CD4-positive, alpha-beta T cell treated with Interleukin-15 for 4 hours (primary cell): ENCODE measurements at places on chromosomes 4 and X.
A peak's percentile ranks its signal among the peaks of the same experiment; 100 is the strongest.

DNA sequence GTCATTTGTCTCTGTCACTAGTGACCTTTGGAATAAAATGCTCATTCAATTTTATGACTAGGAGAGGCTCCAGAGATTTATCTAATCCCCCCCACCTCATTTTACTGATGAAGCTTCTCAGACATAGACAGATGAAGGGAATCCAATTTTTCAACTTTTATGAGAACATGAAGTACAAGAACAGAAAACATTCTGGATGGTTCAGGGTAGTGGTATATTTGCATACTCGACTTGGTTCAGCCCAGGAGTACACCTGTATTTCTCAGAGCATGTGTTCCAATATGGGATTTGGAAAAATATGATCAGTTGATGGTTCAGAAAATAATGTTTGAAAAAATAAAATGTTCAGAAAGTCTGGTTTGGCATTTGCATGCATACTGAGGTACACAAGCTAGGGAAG lies 131.4 kb upstream of the GALNT7 start:
- no peak for DNase-seq

DNA sequence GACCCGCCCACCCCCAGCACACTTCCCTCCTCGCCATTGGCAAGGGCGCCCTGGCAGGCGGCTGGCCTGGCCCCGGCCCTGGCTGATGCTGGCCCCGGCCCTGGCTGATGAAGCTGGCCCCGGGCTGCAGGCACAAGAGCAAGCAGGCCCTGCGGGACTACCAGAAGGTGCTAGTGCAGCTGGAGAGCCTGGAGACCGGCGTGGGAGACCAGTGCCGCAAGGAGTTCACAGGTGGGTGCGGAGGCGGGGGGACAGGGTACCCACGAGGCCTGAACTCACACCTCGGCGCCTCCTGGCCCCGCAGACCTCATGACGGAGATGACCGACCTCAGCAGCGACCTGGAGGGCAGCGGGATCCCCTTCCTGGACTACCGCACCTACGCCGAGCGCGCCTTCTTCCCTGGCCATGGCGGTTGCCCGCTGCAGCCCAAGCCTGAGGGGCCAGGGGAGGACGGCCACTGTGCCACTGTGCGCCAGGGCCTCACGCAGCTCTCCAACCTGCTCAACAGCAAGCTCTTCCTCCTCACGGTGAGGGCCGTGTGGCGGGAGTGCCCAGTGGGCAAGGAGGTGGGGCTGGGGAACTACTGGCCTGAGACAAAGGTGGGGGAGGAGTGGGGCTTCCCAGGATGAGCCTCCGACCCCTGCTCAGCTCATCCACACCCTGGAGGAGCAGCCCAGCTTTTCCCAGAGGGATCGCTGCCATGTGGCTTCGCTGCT lies 6.1 kb upstream of the SRPK3 start:
- DNase-seq: no peak

DNA sequence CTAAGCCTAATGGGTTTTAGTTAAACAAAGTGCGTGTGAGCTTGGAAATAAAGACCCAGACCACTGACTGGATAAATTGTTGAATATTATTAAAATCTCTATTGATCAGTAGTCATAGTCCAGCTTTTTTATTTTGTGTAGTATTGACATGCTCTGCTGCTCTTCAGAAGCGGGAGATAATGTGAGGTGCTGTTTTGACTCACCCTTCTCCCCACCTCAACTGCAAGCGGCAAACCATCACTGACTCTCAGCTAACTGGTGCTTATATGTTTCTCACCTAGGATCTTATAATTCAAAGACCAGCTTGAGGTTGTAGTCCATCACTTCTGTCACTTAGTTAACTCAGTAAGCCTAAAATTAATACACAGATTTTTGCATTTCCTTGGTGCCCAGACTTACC lies 72.2 kb downstream of the COMMD8 start:
- no peak for DNase-seq

- peak; percentile 71 for DNase-seq
Observed at GRCh38 chr4:48779095-48779997, 733 bp downstream of the FRYL start.

DNA sequence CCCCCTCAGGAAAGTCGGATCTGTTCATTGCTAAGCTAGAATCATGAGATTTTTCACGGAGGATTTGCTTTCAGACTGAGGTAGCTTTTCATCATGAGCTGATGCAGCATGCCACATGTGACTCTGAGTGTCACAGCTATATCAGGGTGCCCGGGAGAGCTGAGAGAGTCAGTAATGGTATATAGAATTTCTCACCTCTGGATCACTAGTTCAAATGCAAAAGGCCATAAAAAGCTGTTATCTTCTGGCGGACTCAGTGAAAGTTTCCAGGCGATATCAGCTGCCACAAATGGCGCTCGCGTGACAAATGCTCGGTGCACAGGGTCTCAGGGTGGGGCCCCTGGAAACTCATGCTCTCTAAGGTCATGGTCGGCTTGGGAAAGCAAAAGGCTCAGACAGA lies 150.1 kb downstream of the DHX15 start:
- DNase-seq: no peak

GRCh38 chrX:153102418-153102817 lies 30.2 kb downstream of the PNMA6A start:
- no peak for DNase-seq
